ENCODE measurements at places on chromosomes 6 and 20.

DNA sequence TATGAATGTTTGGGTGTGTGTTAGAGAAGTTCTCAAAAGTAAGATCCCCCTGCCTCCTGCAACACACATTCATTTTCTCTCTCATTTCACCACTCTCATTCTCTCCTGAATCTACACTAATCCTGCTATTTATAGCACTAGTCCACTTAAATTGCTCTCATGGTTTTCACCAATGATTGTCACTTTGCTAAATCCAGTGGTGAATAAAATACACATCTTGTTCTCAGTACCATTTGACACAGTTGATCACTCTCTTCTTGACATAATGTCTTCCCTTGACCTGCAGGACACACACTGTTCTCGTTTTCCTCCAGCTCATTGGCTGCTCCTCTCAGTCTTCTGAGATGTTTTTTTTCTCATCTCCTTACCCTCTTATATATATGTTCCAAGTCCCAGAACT, 32.1 kb downstream of the TENT5A start:
- no peak for DNase-seq

GRCh38 chr20:41405436-41405835, 38.8 kb upstream of the EMILIN3 start:
- DNase-seq, result no peak

- DNase-seq, result no peak
Measured at GRCh38 chr6:110083875-110084585, 95.4 kb downstream of the WASF1 start.

DNA sequence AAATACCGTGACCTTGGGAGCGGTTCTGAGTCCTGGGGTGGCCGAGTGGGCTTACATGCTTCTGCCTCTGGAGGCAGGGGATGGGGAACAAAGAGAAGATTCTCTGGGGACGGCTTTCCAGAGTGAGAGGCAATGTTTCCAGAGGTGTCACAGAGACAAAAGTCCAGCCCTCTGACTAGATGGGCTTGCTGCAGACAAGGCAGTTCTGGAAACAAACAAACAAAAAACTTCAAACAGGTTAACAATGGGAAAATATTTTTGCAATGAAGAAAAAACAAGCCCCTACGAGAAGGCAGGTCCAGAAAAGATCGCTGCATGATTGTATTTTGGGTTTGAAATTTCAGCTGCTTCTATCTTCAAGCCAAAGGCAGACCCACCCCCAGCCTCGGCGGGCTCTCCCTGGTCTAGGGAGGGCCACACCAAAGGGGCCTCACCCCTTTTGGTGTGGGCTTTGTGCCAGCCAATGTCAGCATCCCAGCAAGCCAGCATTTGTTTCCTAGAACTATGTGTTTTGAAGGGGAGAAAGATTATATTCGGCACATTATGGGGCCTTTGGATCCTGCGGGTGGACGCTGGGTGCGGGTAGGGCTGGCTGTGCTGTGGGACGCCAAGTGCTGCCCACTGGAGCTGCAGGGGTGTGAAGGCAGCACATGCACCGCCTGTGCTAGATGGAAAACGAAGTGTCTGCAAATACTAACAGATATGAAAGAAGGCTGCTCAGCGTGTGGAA, 42.9 kb downstream of the RIOK1 start:
- no peak for DNase-seq

DNA sequence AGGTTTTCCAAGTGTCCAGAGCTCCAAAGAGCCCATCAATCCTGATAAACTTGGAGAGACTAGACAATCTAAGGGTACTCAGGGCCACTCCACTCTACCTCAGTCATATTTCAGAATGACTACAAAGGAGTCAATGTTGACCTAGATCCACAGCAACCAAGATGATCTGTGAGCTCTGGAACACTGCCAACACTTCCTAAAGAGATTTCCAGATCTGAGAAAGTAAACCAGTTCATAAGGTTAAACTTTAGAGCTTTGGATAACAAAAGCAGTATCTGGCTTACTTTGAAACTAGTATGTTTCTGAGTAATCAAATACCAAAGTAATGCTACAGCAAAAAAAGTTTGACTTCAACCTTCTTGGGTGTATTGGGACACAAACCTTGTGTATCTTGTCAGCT, 122.7 kb downstream of the BTBD9 start:
- DNase-seq, result no peak

GRCh38 chr6:123802351-123802696, 1.3 kb upstream of the NKAIN2 start:
- no peak for DNase-seq

DNA sequence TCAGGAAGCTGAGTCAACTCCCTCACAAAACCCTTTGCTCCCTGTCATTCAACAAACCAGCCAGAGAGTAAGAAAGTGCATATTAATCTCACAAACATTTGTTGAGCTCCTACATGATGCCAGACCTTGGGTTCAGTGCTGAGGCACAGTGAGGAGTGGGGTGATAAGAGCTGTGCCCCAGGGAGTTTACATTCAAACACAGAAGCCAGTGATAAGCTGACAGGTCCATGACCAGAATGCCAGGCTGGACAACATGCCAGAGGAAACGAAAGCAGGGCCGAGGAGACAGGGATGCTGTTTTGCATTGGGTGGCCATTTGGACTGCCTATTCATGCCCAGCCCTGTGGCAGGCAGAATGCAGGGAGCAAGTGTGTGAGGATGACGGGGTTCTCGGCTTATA, 76.7 kb downstream of the LRFN2 start:
- DNase-seq, result no peak

DNA sequence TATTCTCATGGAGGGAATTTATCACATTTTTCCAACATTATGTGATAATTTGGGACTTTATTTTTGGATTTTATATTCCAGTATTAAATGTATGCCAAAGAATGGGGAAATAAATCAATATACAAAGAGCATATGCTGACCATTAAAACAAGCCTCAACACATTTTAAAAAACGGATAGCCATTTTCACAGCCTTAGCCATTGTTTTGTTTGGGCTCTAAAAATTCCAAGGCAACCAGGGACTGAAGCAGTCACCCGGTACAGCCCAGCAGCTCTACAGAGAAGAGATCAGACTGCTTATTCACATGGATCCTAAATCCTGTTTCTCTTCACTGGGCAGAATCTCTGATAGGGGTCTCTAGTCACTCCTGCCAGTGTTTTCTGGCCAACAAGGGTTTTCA, 150.2 kb upstream of the OGFRL1 start:
- DNase-seq, result no peak

GRCh38 chr20:39630215-39630908, 668.2 kb downstream of the DHX35 start:
- no peak for DNase-seq

DNA sequence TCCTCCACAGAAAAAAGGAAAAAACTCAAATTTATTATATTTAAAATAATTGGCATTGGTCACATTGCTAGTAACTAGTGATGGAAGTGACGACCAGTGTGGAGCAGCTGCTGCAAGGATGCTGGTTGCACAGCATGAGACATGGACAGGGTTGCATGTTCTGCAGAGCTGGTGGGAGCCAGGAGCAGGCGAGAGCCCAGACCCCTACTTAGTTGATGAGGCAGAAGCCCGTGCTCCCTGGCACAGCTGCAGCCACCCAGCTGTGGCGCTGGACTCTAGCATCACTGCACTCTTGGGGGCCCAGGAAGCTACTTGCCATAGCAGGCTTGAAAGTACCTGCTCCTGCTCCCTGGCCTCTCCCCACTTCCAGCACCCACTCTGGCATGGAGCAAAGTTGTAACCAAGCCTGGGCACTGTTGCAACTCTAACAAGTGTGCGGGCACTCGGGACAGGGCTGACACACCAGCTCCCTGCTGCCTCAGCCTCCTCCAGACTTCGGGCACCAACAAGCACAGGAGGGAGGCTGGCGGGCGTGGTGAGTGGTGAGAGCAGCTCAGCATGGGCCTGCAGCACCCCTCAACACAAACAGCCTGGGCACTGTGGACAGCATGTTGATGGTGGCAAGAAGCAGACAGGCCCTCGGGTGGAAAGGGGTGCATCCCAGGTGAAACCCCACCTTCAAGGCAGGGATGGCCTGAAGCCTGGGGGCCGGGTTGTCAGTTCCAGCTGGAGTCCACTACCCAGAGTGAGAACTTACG, 69.6 kb downstream of the EYS start:
- no peak for DNase-seq

DNA sequence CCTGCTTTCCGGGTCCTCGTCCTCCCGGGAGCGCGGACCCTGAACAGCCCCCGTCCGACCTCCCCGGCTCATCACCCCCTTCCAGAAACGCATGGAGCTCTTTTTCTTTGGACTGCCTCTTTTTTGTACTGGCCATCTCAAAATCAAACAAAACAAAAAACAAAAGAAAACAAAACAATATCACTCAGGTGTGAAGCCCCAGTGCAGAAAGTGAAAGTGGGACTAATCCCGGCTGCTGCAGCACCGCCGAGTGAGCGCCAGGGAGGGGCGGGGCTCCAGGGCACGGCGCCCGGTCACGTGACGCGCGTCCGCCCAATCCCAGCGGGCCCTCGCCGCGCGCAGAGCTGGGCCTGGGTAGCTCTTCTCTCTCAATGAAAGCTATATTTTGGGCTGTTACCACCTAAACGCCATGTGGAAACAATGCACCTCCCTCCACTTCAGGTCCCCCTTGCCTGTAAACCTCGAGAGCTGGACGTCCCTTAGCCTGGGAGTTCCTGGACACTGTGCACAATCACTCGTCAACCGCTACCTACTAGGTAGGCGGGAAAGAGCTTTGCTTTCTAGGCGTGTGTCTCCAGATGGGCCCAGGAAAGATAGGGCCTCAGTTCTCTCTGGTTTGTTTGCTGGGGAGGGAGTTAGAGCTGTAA, 93.7 kb upstream of the PRDM1 start:
- DNase-seq, result peak; percentile 90

GRCh38 chr20:3728354-3728753, 4.1 kb upstream of the HSPA12B start:
- no peak for DNase-seq

GRCh38 chr6:15336900-15337560, 91.2 kb downstream of the JARID2 start:
- DNase-seq, result no peak

Measured in activated T-cell treated with anti-CD3 and anti-CD28 coated beads, Interleukin-2, amount 50 U/mL, for 24 hours (primary cell).